Fibroblast of the aortic adventitia (primary cell): ENCODE measurements at places on chromosomes 4 and X.

GRCh38 chr4:147195386-147195785, 249.7 kb upstream of the TTC29 start:
- DNase-seq, result peak; percentile 12

- DNase-seq, result no peak
These were observed 161.2 kb upstream of the FRG1 start for GRCh38 chr4:189779281-189779980.

- DNase-seq, result no peak
These were observed 14.9 kb downstream of the MID1IP1 start for GRCh38 chrX:38816155-38816554.

- DNase-seq, result no peak
These were observed 7.7 kb downstream of the GPR173 start for GRCh38 chrX:53056292-53056691.

- DNase-seq, result peak; percentile 69
These were observed 21.2 kb upstream of the SLC7A11 start for GRCh38 chr4:138263247-138263816.

- DNase-seq, result peak; percentile 63
These were observed 121.2 kb upstream of the RBPJ start for GRCh38 chr4:26199596-26199995.

DNA sequence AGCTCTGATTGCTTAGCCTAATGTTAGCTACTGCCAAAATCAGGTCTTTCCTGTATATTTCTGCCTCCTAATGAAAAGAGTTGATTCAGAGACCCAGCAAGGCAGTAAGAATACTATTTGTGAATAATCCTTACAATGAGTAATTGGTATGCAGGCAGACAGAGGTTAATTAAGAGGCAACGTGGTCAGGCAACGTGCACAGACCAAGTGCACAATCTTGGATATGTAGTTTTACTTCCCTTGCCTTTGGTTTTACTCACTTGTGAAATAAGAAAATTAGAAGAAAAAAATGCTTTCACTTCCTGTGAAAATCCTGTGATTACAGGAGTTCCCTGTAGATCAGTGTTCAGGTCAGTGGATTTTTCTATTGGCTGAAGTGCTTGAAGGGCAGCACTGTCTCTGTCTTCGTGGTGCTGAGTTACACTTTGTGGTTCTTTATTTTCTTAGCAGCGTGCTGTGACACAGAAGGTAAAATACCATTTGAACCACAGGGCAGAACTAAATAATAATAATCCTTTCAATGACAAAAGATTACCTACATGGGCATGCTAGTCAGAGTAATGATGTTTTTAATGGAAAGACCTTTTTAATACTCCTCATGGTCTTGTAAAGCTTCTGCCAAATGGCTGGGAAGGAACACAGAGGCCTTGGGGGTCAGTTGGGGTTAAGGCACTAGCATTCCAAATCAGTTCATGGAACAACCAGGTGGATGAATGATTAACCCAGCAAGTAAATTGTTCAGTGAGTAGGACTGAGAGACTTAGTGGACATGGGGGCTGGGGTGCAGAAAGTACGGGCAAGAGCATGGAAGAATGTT, 430.9 kb downstream of the MAPK10 start:
- peak; percentile 9 for DNase-seq

GRCh38 chr4:43337707-43338106, 445.2 kb downstream of the GRXCR1 start:
- peak; percentile 56 for DNase-seq

DNA sequence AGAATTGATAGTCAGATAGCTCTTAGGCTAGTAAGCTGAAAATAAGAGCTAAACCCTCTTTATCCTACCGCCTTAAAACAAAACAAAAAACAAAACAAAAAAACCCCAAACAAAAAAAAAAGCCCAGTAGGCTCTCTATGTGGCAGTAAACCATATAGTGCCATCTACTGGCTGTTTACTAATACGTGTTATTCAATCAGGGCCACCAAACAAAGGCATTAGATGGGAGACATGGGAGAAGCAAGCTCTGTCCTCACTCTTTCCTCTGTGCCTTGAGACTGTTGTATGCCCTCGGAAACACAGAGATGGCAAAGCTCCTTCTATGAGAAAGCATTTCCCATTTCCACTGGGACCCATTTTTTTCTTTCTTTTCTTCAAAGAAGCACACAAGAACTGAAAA, 148.8 kb upstream of the MID1 start:
- peak; percentile 41 for DNase-seq

- peak; percentile 58 for DNase-seq
These were observed 13.9 kb downstream of the FNIP2 start for GRCh38 chr4:158782551-158783360.

GRCh38 chr4:143961075-143961474, 55.7 kb upstream of the GYPE start:
- DNase-seq, result no peak

DNA sequence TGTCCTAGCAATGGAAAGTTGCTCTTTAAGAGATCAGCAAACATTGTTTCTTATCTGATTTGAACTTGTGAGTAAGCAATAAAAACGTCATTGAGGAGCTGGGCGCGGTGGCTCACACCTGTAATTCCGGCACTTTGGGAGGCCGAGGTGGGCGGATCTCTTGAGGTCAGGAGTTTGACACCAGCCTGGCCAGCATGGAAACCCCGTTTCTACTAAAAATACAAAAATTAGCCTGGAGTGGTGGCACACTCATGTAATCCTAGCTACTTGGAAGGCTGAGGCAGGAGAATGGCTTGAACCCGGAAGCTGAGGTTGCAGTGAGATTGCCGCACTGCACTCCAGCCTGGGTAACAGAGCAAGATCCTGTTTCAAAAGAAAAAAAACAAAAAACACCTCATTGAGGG, 11.2 kb upstream of the PLAC8 start:
- no peak for DNase-seq

- no peak for DNase-seq
These were observed 39.0 kb upstream of the SLITRK4 start for GRCh38 chrX:143674926-143675325.

DNA sequence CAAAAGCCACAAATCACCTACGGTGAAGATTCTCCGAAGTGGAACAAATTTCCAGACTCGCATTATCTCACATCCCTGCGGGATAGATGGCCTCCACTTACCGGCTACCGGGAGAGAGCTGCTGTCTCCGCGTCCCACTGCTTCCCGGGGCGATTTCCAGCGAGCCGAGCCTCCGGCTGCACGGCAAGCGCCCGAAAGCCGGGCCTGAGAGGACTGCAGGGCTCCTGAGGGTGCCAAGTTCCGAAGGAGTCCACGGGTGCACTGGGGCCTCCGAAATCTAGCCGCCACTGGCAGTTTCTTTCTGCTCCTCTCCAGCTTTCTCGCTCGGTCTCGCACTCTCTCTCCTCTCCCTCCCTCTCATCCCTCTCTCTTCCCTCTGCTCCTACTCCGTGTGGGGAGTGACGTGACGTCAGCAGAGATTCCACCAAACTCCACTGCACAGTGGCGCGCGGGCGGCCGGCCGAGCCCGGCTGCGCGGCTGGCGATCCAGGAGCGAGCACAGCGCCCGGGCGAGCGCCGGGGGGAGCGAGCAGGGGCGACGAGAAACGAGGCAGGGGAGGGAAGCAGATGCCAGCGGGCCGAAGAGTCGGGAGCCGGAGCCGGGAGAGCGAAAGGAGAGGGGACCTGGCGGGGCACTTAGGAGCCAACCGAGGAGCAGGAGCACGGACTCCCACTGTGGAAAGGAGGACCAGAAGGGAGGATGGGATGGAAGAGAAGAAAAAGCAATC, 14.0 kb upstream of the PITX2 start:
- peak; percentile 65 for DNase-seq

DNA sequence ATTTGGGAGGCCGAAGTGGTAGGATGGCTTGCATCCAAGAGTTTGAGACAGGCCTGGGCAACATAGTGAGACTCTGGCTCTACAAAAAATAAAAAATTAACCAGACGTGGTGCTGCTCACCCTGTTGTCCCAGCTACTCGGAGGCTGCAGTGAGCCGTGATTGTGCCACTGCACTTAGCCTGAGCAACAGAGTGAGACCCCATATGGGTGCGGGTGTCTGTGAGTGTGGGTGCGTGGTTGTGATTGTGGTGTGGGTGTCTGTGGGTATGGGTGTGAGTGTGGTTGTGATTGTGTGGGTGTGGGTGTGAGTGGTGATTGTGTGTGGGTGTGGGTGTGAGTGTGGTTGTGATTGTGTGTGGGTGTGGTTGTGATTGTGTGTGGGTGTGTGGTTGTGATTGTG, 114.6 kb downstream of the UBE2K start:
- DNase-seq, result no peak

DNA sequence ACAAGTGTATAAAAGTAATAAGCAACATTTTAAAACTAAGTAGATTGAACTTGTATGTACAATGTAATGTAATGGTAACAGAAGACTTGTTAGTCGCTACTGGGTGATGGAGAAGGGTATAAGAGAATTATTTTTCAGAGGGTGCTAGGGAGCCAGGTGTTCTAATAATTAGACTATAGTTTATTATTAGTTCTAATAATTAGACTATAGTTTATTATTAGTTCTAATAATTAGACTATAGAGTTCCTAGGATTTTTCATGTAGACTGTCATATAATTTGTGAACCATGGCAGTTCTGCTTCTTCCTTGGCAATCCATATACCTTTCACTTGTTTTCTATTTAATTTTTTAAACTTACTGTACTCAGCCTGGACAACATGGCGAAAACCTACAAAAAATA, 117.3 kb upstream of the TSPAN5 start:
- DNase-seq, result no peak

DNA sequence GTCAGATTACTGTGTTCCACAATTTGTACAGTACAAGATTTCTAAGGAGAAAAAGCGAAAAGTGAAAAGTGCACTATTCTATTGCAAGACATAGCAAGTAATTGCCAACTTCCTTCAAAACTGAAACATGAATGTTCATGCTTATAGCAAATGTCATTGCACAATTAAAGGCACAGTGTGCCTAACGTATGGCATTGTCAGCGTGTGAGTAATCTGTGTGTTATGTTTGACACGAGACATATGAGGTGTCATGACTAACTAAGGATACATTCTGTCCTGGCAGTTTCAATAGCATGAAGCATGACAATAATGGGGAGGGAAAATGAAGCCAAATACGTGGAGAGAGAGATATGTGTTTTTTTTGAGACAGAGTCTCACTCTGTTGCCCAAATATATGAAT, 33.6 kb upstream of the TBC1D9 start:
- peak; percentile 37 for DNase-seq

GRCh38 chr4:187767687-187768086, 227.9 kb upstream of the ZFP42 start:
- no peak for DNase-seq

DNA sequence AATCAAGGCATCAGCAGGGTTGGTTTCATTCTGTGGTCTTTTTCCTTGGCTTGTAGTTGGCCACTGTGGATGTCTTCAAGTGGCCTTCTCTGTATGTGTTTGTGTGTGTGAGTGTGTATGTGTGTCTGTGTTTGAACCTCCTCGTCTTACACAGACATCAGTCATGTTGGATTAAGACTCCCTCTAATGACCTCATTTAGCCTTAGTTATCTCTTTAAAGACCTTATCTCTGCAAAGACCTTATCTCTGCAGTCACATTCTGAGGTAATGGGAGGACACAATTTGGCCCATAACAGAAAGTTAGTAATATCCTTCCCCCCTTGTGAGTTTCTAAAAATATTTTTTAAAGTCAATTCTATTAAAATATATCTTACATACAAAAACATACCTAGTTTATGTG, 126.7 kb downstream of the EMCN start:
- peak; percentile 1 for DNase-seq

GRCh38 chrX:4787971-4788370, 1074.5 kb upstream of the PRKX start:
- no peak for DNase-seq

DNA sequence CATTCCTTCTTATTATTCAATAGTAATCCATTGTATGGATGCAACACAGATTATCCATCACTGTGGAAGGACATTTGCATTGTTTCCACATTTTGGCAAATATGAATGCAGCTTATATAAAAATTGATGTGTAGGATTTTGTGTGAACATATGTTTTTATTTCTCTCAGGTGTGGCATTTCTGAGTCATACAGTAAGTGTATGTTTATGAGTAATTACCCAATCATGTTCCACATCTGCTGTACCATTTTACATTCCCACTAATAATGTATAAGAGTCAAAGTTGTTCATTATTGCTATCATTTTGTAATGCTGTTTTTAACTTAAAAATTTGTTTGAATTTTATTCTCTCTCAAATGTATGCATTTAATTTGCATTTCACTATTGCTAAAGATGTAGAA, 25.5 kb downstream of the MAGEA4 start:
- no peak for DNase-seq

GRCh38 chrX:154121207-154121606, 22.8 kb upstream of the OPN1LW start:
- no peak for DNase-seq

DNA sequence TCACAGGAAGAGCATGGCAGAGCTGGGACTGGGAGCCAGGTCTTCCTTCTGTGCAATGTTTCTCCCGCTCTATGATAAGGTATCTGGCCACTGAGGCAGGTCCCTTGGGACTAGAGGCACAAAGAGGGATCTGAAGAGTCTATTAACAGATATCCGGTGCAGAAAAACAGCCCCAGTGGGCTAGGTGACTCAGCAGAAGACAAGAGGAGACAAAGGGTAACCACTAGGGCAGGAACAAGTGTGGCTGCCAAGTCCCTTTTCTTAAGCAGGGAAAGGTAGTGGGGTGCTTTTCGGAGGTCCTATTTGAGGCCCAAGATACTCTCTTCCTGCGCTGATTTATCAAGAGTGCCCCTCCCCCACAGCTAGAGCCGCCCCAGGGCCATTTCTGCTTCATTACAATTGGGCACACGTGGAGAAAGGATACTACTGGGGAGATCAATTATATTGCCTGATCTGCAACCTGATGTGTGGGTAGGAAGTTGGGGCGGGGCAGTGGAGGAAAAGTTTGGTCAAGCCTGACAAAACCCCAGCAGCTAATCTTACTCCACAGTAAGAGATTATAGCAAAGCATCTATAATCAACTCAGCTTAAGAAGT, at the start of gene DGAT2L6:
Gene DGAT2L6, plus strand, starts transcription at position 546 of the 596 bp plus-strand sequence. CDS start 100 bp downstream, outside the sequence.
- no peak for DNase-seq

- DNase-seq, result no peak
These were observed 30.8 kb downstream of the RTL5 start for GRCh38 chrX:72100824-72101351.

DNA sequence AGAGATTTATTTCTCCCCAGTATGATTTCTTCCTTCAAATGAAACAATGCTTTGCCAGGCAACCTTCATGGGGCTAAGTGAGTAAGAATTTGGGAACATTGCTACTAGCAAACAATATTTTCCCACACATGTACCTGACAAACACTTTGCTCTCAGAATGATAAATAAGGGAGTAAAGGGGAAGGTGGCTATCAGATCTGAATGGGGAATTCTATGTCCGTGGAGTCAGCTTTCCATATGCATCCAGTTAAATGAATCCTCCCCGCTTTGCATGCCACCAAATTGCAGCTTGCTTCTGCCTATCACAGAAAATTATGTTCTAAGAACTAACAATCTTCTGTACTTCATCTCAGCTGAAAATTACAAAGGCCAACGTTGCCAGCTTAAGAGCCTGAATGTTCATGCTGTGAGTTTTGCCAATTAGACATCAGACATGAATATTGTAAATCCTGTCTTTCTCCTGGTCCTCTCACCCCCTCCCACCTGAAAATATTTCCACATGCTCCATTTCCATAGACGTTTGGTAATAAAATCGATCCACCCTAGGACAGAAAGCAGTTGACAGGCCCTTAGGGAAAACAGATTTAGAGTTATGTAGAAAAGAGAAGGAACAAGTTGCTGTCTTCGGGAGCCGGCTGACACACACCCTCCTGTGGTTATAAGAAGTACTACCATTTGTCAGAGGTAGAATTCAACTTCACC, 6.3 kb downstream of the MEPE start:
- peak; percentile 61 for DNase-seq
